Inflammatory macrophage treated with lipopolysaccharide for 4 hours (primary cell): ENCODE measurements at places on chromosomes 3 and 15.

DNA sequence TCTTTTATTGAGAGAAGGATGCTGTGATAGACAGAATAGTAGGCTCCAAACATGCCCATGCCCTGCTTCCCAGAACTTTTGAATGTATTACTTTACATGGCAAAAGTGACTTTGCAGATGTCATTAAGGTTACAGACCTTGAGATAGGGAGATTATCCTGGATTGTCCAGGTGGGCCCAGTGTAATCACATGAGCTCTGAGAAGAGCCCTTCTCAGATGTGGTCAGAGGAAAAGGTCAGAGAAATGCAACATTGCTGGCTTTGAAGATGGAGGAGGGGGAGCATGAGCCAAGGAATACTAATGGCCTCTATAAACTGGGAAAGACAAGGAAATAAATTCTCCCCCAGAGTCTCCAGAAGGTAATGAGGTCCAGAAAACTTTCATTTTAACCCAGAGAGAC is 45.8 kb upstream of the LYZL4 start:
- DNase-seq, result no peak

DNA sequence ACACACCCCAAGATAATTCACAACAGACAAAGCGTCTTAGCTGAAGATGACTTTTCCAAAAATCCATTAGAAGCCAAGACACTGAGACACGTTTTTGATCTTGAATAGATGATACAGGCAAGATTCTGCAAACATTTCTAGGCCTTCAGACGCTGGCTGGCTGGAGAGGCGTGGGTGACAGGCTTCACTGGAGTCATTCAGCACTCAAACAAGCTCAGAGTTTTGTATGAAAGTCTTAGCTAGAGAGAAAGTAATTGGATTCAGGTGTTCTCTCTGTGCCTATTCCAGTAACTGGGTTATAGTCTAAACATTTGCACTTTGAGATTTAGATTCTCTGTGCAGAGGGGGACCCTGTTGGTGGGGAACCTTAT is 147.7 kb upstream of the BHLHE40 start:
- DNase-seq, result no peak

DNA sequence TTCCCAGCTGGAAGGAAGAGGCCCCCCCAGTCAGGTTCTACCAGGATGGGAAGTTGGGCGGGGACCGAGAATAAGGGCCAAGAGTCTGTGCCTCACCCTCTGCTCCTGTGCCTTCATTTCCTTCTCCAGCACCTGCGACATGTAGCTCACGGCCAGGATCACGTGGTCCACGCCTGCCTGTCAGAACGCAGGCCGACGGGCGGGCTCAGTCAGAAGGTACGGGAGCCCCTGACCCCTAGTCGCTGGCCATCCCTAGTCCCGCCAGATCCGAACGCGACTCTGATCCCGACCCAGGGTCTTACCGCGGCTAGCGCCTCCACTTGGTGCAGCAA is 489 bp downstream of the GMPPB start:
- peak; percentile 48 for DNase-seq

GRCh38 chr15:101135532-101136166 is 116.2 kb downstream of the CHSY1 start:
- DNase-seq, result no peak

- DNase-seq, result peak; percentile 80
Observed at GRCh38 chr3:27560484-27561056, 76.4 kb upstream of the SLC4A7 start.

DNA sequence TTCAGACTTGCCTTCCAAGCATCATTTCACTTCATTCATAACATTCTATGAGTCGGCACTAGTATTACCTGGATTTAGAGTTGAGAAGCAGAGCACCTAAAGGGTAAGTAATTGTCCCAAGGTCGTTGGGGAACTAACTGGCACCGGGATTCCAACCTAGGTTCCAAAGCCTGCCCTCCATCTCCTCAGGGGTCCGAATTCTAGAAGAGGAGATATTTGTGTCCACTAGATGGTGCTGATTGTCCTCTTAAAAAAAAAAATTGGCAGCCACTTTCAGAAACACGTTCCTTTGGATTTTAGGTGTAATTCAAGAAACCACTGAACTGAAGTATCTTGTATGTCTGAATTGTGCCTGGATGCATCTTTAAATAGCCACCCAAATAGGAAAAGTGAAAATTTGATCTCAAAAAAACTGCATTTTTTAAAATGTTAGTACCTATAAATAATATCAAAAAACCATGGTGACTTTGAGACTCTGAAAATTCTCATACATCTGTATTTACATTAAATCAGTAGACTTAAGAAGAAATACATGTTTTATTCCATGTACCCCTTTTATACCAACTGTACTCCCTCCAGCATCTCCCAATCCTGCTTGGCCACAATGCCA is 3.9 kb upstream of the FSIP1 start:
- DNase-seq, result peak; percentile 38

DNA sequence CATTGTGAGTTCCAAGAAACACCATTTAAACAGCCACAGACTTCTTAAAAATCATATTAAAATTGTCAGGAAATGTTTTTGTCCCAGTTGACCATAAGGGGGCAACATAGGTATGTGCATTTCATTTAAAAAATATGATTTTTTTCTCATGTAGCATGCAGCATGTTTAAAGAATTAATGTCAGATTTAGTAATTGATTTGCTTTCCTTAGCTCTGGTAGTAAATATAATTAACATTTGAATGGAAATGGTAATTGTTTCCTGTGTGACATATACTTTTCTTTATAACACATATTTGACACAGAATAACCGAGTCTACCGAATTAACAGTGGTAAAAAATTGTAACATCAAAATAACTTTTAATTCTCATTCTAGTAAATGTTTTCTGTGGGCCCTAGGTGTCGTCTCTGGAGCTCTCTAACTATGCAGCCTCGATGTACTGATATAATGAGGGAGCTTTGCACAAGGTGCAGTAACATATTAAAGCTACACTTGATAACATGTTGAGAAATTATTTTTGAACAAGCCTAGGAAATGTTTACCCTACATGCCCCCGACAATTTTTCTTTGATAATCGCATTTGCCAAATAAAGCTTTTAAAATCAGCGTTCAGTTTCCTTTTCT is 34.9 kb downstream of the NXPE3 start:
- peak; percentile 66 for DNase-seq

GRCh38 chr3:194876403-194877095 is 190.9 kb downstream of the FAM43A start:
- no peak for DNase-seq

DNA sequence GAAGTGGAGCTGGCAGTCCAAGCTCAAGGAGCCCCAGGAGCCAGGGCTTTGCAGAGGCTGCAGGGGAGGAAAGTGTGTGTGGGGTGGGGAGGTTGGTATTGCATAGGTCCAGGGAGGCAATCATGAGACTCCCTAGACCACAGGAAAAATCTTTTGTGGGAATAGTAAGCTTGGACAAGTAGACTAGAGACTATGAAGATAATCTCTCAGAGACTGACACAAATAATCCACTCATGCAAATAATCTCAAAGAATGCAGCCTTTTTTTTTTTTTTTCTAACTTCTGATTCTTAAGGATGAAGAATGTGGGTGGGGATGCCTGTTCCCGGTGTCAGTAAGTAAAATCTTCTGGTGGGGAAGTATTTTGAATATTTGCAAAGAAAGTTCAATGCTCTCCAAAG is 113.7 kb downstream of the GREM1 start:
- DNase-seq, result no peak

- DNase-seq, result peak; percentile 14
Observed at GRCh38 chr15:34436956-34437442, 609 bp downstream of the GOLGA8A start.
